ENCODE measurements at places on chromosomes 1 and 21. TPM values are rescaled to one million over a fixed set of nuclear protein-coding genes. Genes with fewer than 3 reads are reported as not detected.

The KCNH1 gene
- total RNA-seq = not detected

The TFF3 gene
- not detected for total RNA-seq

The RNU1-3 gene
- total RNA-seq = 4,743 TPM

DNA sequence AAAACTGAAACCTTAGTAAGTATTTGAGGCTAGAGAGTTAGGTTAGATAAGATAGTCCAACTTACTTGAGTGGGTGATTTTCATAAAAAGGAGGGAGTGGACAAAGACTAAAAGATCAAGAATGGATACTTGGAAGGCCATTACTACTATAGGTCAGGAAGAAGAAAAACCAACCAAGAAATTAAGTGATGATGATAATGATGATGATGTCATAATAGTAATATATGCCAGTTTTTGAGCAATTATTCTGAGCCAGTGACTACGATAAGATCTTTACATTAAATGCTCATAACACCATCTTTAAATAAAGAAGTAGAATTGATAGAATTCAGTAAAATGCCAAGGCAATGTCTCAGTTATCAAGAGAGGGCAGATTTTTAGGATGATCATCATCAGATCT is 430.7 kb upstream of the ADAMTS5 start:
- DNase-seq = no peak

GRCh38 chr1:220454155-220454777 is 73.7 kb upstream of the MARK1 start:
- no peak for DNase-seq
